ENCODE measurements at places on chromosomes 1 and 21. TPM values are rescaled to one million over a fixed set of nuclear protein-coding genes. Genes with fewer than 3 reads are reported as not detected.

TMEM82 gene
- total RNA-seq = not detected

KCNA2 gene
- total RNA-seq = 0.93 TPM

TMEM240 gene
- 1.4 TPM for total RNA-seq

TNFSF18 gene
- not detected for total RNA-seq

ITSN1 gene
- total RNA-seq = 2.5 TPM

AQP10 gene
- not detected for total RNA-seq

WDTC1 gene
- total RNA-seq = 39.4 TPM

S100A14 gene
- not detected for total RNA-seq

TP73 gene
- total RNA-seq = 0.12 TPM

TRIM58 gene
- 0.47 TPM for total RNA-seq

EPHB2 gene
- 0.06 TPM for total RNA-seq

TNFRSF14 gene
- 214 TPM for total RNA-seq

NHLH1 gene
- not detected for total RNA-seq

SLAMF9 gene
- not detected for total RNA-seq

RAB7B gene
- 0.22 TPM for total RNA-seq

PDE4DIP gene
- total RNA-seq = 72.8 TPM

All from T-cell (primary cell).